Activated gamma-delta T cell (primary cell): ENCODE measurements at places on chromosomes 2 and 18.
A peak's percentile ranks its signal among the peaks of the same experiment; 100 is the strongest.

GRCh38 chr2:240210198-240210965, 69.9 kb upstream of the OTOS start:
- no peak for DNase-seq

DNA sequence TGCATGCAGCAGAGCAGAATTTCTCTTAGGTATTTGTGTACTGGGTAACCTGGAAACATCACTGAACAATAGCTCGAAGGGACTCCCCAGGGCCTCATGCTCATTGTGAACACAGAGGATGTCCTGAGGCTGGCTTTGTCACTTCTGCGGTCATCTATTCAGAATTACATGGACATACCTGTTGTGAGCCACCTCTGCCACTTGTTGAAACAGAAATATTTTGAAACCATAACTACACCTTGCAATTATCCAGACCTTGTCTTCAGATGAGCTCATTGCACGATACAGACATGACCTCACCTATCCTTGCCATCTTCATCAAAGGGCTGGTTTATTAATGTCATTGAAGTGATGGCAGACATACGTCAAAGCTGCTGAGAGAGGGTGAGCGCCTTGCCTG, 23.4 kb upstream of the CREG2 start:
- no peak for DNase-seq

GRCh38 chr2:180367815-180368214, 360.7 kb upstream of the CWC22 start:
- no peak for DNase-seq

DNA sequence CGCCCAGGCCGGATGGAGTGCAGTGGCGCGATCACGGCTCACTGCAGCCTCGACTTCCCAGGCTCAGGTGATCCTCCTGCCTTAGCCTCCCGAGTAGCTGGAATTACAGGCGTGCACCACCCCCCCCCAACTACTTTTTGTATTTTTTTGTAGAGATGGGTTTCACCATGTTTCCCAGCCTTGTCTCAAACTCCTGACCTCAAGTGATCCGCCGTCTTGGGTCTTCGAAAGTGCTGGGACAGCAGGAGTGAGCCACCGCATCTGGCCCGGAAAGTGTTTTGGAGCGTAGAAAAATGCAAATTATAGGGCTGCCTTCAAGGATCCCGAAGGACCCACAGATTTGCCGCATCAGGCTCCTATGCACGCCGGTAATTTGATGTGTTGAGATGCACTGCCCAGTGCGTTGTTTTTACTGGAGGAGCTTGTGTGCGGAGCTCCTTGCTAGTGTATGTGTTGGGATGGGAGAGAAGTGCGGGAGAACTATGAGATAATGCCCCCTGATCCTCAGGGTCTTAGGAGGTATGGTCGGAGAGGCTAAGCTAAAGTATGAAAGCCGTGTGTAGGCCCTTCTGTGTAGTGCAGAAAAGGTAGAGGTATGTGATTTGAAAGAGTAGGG, 1.2 kb upstream of the CLASP1 start:
- DNase-seq: peak; percentile 17

GRCh38 chr2:17422061-17422460, 96.2 kb downstream of the RAD51AP2 start:
- DNase-seq: no peak
